Calu3 (cell line): ENCODE measurements at places on chromosomes 4 and X.
A peak's percentile ranks its signal among the peaks of the same experiment; 100 is the strongest.

- no peak for DNase-seq
These were observed 63.4 kb upstream of the S100G start for GRCh38 chrX:16586377-16587112.

DNA sequence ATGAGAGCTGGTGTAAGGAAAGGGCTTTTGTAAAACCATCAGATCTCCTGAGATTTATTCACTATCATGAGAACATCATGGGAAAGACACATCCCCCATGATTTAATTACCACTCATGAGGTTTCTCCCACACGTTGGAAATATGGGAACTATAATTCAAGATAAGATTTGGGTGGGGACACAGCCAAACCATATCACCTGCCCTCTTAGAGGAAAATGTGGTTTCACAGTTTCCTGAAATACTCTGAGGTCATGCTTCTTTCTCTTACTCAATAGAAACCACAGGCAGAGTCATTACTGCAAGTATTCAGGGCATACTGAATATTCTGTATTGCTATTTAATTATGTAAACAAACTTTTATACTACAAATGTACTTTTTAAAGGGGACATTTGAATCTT lies 1453.3 kb downstream of the PCDH18 start:
- no peak for DNase-seq

- DNase-seq: peak; percentile 63
These were observed 961 bp upstream of the MBNL3 start for GRCh38 chrX:132489578-132490419.

DNA sequence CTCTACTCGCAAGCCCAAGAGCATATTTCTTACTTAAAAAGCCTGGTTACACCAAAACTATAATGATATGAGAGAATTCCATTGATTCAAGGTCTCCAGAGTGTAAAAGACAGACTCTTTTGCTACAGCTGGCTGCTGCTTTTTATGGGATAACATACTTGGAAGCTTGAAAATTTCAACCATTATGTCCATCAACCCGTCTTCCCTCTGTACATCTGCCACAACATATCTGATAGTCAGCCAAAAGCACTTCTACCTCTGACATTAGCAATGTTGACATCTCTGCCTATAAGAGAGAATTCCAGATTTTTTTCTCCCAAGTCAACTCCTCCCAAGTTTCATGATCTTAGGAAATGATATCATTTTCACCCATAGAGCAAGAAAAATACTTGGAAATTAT lies 54.4 kb upstream of the IQCM start:
- DNase-seq: no peak

- DNase-seq: no peak
These were observed 202.3 kb upstream of the CENPE start for GRCh38 chr4:103400405-103400804.

GRCh38 chrX:13084611-13085010 lies 40.2 kb upstream of the FAM9C start:
- DNase-seq: no peak
